ENCODE measurements at places on chromosomes 16 and 17. TPM values are rescaled to one million over a fixed set of nuclear protein-coding genes. Genes with fewer than 3 reads are reported as not detected.

OR1F1 gene
- not detected for total RNA-seq

STX1B gene
- not detected for total RNA-seq

CYB5D1 gene
- total RNA-seq, result 24.6 TPM

GRCh38 chr16:79826732-79827475 is 226.4 kb upstream of the MAF start:
- DNase-seq, result no peak

DNA sequence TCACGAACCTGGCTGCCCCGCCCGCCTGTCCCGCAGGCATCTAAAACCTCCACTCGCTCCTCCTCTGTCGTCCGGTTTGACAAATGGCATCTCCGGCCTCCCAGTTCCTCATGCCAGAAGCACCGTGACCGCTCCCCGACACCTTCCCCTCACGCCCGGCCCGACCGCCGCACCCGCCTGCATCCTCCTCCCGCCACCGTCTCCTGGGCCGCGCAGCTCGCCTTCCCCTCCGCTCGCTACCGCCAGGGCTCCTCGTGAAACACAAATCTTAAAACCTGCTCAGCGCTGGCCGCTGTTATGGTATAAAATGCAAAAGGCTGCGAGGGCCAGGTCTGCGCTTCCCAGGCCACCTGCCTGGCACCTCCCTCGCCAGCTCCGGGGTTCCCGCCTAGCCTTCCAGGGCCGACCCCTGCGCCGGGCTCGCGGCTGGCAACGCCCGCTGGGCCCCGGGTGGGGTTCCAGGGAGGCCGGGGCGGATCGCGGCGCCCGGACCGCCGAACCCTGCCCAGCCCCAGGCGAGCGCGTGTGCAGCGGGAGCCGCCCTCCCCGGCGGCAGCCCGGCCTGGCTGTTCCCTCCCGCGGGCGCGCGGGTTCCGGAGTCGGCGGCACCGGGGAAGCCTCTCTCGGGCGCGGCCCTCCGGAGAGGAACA is 488 bp downstream of the SPSB3 start:
- peak; percentile 30 for DNase-seq

DNA sequence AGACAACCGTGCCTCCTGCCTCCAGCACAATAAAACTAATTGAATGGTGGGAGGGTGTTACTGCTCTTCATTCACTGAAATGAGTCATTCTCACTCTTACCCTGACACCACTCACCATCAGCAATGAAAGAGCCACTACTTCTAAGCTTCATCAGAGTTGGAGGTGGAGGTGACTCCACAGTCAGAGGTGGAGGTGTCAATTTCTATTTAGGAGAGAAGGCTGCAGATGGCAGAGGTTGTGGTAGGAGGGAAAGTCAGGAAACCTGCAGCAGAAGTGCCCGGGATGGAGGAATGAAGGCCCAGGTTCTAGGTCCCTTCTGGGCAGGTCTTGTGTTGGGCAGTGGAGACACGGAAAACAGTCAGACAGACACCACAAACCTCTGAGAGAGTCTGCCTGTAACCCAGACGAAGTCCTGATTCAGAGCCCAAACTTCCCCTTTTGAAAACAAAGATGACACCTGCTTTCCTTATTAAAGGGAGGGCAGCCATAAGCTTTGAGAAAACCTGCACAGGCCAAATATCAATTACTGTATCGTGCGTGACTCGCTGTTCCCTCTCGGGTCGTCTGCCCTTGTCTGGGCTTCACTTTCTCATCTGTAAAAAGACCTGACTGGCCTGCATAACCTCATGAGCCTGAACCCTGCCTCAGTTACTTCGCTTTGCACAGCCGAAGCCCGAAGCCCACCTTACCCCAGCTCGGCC is 668 bp downstream of the ATPAF2 start:
- DNase-seq, result no peak

GRCh38 chr16:78705694-78706093 is 606.2 kb downstream of the WWOX start:
- DNase-seq, result no peak

DNA sequence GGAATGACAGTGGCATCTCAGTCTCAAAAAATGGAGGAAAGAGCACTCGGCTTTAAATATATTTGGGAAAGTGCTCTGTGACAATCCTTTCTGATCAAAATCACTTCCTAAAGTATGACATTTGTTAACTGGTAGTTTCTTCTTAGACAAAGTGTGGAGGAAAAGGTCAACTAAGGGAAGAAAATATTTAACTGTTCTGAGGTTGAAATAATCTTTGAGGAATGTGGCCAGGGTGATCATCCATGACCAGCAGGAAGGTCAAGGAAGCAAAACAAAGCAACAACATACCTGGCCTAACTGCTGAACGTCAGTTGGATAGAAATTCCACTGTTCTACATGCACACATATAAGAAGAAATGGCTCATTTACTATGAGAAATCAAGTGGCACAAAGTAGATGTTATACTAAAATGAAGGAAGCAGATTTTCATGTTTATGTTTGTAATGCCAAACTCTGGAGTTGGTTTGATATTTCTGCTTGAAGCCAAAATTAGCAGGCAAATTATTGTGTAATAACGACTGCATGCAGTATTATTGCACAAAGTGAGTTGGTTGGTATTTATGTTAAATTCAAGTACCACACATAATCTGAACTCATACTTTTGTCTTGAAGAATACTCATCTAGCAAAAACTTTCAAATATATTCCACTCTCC is 87.3 kb upstream of the CORO6 start:
- peak; percentile 20 for DNase-seq

DNA sequence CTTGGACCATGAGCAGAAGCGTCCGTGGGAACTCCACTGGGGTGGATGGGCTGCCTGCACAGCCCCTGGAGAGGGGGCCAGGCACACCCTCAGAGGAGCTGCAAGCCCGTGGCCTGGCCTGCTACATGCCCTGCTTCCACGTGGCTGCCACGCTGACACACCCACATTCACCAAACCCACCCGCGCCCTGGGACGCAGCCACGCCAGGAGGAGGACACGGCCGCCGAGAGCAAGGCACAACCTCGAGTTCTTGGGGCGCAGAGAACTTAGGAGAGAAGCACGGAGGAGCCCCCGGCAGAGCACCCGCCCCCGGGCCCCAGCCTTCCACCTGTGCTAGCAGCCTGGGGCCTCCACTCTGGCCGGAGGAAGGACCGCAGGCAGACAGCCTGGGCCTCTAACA is 18.8 kb downstream of the CASKIN1 start:
- no peak for DNase-seq

GRCh38 chr16:87687126-87687910 is 78.5 kb downstream of the KLHDC4 start:
- DNase-seq, result peak; percentile 83

- peak; percentile 79 for DNase-seq
Measured at GRCh38 chr16:68235108-68235886, 630 bp downstream of the ESRP2 start.

DNA sequence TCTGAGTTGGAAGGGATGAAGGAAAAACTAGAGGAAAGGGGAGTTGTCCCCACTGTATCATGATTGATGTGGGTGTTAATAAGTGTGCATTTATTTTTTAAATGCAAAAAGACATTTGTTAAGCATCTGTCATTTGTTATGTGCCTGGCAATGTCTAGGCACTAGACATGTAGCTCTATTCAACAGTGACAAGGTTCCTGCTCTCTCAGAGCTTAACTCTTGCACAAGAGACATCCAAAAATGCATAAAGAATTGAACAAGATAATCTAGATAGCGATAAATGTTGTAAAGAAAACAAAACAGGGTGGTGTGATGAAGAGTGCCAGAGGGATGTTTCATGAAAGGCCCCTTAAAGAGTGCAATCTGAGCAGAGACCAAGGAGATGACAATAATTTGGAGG is 148.9 kb downstream of the TOX3 start:
- no peak for DNase-seq

All from thyroid gland (tissue), 4 donors.